ENCODE measurements at places on chromosomes 2 and 18. TPM values are rescaled to one million over a fixed set of nuclear protein-coding genes. Genes with fewer than 3 reads are reported as not detected.

Gene DCAF17
- total RNA-seq: 24.1 TPM

Gene NT5DC4
- not detected for total RNA-seq

DNA sequence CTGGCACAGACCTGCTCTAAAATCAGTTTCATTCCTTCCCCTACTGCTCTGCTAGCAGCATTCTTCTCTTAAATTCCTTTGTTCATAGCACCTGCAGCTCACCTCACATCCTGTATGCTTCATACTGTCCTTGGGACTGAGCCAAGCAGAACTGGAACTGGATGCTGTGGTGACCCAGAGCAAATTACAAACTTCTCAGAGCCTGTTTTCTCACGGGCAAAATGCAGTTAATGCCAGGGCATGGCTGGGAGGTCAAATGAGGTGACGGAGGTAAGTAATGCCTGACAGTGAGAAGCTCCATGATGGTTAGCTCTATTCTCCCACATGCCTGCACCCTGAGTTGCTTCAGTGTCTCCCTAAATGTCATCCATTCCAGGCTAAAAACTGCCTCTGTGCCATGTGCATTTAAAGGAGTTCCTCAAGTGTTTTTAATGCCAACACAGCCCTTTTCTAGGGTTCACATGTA is 29.7 kb downstream of the C2orf42 start:
- no peak for DNase-seq

DNA sequence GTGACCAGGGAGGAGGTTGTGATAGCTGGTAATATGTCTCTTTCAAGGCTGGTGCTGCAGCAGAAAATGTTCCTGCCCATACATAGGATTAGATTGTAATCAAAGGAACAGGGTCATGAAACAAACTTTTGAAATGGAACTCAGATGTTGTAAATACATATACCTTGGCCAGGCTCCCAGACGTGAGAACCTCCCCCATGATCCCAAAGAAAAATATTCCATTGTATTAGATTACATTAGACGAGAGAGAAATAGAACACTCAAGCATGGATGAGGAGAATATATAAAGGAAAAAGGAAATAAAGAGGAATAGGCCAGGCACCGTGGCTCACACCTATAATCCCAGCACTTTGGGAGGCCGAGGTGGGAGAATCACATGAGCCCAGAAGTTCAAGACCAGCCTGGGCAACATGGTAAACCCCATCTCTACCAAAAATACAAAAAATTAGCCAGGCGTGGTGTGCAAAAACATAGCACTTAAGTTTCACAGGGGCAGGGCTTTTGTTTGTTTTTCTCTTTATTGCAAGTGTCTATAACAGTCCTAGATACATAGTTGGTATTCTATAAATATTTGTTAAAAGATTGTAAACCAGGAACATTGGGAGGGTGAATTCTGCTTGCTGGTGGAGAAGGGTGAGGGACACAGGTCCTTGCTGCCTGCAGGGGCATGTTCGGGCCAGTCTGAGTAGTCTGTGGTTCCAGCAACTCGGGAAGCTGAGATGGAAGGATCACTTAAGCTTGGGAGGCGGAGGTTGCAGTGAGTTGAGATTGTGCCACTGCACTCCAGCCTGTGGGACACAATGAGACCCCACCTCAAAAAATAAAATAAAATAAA is 52.8 kb downstream of the RPL37A start:
- DNase-seq: no peak

GRCh38 chr2:203149194-203149593 is 89.6 kb upstream of the CYP20A1 start:
- no peak for DNase-seq
